Stimulated activated CD8-positive, alpha-beta memory T cell treated with anti-CD3 and anti-CD28 coated beads, Interleukin-4, amount 100 ng/mL, for 1 hour (primary cell): ENCODE measurements at places on chromosomes 5 and 9.

- DNase-seq, result no peak
Observed at GRCh38 chr5:124130816-124131215, 615.6 kb downstream of the ZNF608 start.

DNA sequence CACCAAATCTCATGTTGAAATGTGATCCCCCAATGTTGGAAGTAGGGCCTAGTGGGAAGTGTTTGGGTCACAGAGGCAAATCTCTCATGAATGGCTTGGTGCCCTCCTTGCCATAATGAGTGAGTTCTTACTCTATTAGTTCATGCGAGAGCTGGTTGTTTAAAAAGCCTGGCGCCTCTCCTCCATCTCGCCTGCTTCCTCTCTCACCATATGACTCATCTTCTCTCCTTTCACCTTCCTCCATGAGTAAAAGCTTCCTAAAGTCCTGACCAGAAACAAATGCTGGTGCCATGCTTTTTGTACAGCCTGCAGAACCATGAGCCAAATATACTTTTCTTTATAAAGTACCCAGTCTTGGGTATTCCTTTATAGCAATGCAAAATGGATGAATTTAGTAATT, 20.9 kb upstream of the ARHGAP26 start:
- no peak for DNase-seq

- no peak for DNase-seq
Observed at GRCh38 chr9:134994926-134995791, 77.4 kb upstream of the FCN1 start.

- DNase-seq, result no peak
Observed at GRCh38 chr5:57576317-57576716, 93.7 kb upstream of the ACTBL2 start.

DNA sequence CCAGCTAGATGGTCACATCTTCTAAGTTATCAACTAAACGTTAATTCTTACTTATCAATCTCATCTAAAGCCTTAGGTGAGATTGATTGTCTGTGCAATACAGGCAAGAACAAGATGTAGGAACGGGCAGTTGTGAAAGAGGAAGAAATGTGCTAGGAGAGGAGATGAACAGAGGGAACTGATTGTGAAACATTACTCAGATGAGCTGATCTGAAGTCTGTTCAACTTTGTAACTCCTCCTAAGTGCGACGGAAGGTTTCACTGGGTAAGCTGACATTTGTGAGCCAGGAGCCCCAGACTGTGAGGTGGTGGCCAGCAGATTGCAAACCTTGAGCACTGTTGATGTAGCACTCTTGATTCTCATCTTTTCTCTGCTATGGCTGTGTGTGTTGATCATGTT, 204.1 kb downstream of the CD180 start:
- no peak for DNase-seq

DNA sequence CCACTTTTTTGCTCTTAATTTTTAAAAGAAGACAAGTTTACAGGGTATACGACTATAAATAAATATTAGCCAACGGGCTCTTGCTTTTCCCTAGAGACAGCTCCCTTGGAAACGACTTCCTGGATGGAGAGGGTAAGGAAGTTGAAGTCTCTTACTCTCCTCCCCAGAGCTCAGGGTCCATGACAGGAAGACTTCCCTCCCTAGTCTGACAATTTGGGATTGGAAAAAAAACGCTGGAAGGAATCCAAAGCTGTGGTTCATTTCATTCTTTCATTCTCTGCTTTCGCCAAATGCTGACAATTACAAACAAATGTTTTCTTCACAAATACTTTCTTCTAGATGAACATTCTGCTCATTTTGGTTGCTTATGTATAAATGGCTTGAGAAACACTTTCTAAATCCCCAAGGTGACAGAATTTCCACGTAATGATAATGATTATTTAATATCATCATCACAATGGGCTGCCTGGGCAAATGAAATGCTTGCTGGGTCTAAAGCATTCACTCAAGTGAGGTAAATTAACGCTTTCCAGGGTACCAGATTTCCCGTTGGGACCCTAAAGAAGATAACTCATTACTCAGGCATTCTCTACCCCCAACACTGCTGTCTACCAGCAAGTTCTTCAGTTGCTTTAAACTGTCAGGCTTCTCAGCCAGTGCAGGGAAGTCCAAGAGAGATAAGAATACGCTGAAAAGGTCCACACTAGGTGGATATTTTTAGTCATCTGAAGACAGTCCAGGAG, 139.8 kb upstream of the SLC30A5 start:
- no peak for DNase-seq

- no peak for DNase-seq
Observed at GRCh38 chr5:60333005-60333571, 366.9 kb downstream of the DEPDC1B start.

DNA sequence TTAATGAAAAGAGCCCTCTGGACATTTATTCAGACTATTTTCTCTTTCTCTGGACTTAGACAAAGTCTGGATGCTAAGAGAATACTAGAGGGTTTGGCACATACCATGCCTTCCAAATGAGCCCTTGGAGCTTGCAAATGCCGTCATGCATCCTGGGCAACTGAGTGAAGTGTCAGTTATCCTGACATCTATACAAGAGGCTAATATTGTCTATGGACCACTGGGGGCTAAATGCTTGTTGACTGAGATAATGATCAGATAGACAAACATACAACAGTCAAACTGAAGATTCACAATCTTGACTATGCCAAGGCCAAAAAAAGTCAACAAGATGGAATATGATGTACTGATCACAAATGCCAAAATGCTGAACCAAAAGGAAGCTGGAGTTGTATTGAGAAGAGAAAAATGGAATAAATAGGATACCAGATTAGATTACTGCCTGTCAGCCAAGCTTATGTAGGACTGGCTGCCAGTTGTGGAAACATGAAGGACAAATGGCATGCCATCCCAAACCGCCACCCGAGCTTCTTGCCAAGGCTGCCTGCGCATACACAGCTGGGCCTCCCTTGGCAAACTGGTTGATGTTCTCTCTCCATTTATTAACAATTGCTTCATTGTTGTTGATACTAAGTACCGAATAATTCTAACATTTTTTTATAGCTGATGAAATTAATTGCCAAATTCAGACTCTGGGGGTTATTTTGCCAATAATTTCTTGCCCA, 240.1 kb upstream of the GRAMD2B start:
- DNase-seq, result no peak

DNA sequence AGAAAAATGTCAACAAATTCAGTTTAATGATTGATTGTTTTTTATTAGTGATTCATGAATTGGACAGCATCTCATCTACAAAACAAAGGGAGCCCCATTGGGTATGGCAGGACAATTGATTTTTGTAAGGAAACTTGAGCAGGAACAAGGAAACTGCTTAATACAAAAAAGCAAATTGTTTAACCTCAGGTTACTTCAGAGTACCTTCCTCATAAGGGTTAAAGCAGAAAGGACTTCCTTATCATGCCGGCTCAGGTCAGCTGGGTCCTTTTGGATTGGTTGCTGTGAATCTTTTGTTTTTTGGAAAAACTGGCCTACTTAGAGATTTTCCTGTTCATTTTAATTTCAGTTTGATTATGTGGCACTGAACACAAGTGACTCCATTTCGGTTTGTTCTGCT, 211.8 kb downstream of the ARRDC3 start:
- DNase-seq, result no peak

DNA sequence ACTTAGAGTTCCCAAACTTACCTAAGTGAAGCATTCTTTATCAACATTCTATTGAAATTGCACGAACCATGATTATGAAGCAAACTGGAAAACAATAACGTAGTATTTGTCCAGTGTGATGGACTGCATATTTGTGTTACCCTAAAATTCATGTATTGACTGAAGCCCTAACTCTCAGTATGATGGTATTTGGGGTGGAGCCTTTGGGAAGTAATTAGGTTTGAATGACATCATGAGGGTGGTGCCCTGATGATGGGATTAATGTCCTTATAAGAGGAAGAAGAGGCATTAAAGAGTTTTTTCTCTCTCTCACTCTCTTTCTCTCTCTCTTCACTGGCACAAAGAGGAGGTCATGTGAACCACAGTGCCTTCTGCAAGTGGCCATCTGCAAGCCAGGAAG, 365.4 kb upstream of the PTGER4 start:
- DNase-seq, result no peak

DNA sequence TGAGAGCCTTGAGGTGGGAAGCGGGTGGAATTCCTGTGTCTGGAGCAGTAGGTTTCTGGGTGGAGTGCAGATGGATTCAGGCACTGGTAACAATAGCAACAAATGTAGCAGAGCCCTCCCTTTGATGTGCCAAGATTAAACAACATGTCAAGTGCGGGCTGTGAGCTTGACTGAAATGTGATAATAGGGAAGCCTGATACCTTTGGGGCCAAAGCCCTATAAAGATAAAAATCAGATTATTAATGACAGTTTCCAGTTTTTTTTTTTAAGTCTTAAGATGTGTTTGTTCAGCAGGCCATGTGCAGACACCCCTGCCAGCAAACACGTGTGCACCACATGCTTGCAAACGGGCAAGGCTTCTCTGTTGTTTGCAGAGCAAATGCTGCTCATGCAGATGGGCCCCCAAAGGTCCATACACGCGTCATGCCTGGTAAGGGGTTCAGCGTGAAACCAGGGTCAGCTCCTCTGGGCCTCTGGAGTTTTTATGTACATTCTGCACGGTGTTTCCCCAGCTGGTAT, 193.2 kb downstream of the GADD45G start:
- no peak for DNase-seq

DNA sequence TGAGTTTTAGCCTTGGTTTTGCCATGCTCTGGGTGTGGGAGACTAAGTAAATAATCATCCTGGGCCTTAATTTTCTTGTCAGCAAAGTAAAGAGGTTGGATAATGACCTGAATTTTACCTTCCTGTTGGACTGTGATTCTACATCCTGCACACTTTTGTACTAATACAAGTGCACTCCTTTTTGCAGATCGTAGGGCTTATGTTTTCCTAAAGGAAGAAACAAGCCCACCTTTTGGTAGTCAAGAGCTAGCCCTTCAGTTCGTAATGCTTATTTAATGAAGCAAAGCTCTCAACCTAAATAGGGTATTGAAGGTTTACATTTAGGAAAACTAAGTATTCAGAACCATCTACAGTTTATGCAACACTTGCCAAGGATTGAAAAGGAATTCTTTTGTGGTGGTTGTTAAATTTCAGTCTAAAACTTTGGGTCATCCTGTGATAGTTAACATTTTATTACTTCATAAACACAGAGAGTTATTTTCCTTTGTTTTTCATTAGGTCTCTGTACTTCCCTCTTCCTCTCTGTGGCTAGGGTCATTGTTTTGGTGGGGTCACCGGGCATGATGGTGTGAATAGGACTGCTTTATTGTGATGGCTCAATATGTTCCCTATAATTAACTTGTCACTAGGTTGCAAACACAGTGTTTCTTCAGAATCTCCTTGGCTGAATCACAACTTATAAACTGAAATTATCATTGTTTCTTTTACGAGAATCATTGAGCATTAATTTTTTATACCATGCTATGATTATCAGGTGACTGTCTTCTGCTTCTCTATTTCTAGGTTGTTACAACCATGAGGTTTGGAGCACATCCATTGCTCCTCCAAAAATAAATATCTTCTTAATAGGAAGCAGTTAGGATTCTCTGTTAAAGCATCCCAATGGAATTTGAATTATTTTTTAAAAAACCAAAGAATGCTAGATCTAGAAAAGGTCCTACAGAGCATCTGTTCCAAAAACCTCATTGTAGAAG, 28.5 kb downstream of the SPINK5 start:
- no peak for DNase-seq

DNA sequence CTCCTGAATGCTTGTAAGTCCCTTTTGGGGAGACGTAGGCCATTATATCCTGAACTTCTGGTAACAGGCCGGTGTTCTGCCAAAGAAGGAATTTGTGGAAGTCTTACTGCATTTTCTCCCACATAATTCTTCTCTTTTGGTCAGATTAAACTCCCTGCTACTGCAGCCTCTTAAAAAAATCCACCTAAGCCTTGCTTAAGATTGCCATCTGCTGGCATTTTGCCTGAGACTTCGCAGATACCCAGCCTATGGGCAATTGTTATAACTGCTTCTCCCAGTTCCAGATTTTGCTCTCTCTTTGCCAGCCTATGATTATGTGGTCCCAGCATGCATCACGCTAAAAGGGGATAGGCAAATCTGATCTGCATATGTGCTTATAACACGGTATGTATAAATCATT, 391.6 kb upstream of the CHD1 start:
- DNase-seq, result no peak

DNA sequence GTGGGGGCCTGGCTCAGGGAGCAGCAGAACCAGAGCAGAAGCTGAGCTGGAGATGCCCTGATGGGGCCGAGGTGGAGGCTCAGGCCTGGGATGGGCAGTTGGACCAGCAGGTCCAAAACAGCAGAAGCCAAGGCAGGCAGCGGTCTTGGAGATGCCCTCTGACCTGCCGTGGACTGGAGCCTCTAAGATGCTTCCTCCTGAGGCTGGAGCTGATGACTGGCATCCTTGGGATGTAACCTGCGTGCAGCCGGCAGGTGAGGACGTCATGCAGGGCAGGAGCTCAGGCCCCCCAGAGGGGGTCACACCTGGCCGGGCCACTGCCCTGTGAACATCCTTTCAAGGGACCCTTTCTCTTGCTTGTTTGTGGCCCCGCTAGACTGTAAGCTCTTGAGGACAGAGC, 162.0 kb downstream of the RGS3 start:
- DNase-seq, result no peak

- no peak for DNase-seq
Observed at GRCh38 chr5:10122076-10122726, 127.5 kb downstream of the ATPSCKMT start.

DNA sequence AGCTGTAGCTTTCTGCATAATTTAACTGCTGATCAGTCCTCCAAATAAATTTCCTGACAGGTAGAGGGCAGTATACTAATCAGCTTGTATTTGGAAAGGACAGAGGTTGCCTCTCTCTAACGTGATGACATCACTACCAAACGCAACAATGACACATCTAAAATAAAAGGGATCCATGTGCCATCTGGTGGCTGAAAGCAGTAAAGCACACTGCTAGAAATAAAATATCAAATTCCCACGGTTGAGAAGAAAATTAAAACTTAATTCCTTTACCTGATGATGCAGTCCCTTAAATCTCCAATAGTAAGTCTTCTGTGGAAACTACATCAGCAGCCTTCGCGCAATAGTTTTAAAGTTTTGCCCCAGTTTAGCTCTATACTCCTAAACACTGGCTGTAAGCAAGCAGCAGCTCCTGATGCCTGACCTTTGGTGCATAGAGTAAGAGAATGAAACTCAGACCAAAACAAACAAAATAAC, 54.5 kb downstream of the DIAPH1 start:
- DNase-seq, result peak; percentile 20

DNA sequence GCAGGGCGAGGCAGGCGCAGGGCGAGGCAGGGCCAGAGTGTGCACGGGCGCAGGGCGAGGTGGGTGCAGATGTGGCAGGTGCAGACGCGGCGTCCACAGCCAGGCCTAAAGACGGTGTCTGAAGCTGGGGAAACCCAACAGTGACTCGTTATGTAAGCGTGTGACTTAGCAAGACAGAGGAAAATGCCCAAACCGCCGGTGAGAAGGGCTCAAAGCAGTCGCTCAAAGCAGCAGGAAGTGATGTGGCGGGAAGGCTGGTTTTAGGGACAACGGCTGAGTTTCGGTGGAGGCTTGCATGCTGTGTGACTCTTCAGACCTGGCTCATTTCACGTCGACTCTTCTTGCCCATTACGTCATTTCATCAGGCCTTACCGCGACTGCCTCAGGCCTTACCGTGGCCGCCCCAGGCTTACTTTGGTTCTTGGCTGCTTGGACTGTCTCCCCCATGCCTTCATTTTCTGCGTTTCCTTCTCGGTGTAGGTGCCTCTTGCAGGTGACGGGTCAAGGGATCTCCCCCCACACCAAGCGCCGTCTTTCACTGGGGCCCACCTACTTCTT, 50.5 kb upstream of the EXOC3 start:
- DNase-seq, result no peak
